ENCODE measurements at places on chromosomes 1 and 21.

DNA sequence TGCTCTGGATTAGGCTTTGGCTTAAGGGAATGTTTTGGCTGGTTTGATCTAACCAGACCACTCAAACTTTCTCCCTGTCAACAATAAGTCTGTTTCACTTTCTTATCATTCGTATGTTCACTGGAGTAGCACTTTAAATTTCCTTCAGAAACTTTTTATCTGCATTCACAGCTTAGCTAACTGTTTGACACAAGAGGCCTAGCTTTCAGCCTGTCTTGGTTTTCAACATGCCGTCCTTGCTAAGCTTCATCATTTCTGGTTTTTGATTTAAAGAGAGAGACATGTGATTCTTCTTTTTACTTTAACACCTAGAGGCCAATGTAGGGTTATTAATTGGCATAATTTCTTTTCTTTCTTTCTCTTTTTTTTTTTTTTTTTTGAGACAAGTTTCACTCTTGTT, 14.9 kb upstream of the CYB5R1 start:
- no peak for DNase-seq

DNA sequence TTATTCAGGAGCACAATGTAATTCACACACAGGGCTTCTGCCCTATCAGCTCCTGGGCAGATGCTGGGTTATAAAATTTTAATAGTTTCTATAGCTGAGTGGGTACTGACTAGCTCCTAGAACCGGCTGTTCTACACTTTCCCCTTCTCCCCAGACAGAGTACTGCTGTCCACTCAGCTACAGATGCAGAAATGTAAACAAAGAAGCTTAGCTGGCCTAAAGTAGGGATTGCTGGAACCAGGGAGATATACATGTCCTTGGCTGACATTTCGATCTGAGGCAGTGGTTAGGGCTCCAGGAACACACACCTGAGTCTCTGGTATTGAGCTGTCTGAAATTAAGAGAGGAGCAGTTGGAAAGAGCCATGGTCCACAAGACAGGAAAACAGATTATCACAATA, 211.5 kb upstream of the USP24 start:
- no peak for DNase-seq

DNA sequence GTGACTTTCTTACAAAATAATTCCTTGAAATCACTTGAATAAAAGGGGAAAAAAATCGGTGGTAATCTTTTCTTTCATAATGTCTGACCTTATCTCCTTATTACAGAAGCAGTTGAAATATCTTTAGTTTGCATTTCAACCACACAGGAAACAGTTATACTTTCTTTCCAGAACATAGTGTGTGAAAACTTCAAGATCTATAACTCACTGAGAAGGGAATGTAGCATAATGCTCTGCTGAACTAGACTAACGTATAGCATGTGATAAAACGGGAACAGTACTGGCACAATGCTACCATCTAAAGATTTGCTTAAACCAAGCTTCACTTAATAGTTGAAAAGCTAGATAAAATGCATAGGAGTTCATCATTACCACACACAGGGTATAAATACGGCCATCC, 45.0 kb downstream of the VAV3 start:
- DNase-seq = no peak

- no peak for DNase-seq
Measured at GRCh38 chr1:83500987-83501591, 497.8 kb downstream of the TTLL7 start.

- no peak for DNase-seq
Measured at GRCh38 chr1:239421811-239422210, 35.4 kb downstream of the CHRM3 start.

GRCh38 chr1:48061162-48062136, 64.3 kb upstream of the TRABD2B start:
- DNase-seq = peak; percentile 13

- no peak for DNase-seq
Measured at GRCh38 chr1:149993764-149994163, 16.8 kb downstream of the OTUD7B start.

- DNase-seq = no peak
Measured at GRCh38 chr1:246152986-246153431, 354.1 kb downstream of the SMYD3 start.

DNA sequence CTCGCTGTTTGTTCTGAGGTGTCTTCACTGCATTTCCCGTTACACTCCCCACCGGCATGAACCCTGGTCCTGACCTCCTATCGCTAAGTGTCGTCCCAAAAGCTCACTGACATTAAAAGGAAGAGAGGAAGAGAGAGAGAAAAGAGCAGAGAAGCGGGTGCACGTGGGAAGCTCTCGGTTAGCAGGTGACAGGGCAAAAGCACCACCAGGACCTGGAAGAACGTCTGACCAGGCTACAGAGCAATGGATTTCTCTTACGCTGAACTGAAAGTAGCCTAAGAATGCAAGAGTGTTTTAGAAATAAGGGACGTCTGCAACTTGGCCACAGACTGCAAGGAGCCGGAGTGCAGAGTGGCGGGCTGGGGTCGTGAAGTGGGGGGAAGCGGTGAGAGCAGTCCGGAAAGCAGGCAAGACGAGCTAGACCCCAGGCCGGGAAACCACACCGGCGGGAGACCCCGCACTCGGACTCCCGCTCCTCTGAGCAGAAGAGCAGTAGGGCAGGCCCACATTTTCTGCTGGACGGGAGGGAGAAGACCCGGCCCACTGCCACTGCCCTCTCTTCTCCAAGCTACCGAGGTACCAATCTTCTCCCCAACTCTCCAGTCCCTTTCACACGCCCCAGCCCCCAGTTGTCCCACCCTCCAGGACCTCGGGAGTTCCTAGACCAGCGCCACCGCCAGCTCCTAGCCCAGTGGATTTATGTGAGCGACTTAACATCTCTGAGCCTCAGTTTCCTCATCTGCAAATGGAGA, 8.3 kb upstream of the MPZL1 start:
- no peak for DNase-seq

DNA sequence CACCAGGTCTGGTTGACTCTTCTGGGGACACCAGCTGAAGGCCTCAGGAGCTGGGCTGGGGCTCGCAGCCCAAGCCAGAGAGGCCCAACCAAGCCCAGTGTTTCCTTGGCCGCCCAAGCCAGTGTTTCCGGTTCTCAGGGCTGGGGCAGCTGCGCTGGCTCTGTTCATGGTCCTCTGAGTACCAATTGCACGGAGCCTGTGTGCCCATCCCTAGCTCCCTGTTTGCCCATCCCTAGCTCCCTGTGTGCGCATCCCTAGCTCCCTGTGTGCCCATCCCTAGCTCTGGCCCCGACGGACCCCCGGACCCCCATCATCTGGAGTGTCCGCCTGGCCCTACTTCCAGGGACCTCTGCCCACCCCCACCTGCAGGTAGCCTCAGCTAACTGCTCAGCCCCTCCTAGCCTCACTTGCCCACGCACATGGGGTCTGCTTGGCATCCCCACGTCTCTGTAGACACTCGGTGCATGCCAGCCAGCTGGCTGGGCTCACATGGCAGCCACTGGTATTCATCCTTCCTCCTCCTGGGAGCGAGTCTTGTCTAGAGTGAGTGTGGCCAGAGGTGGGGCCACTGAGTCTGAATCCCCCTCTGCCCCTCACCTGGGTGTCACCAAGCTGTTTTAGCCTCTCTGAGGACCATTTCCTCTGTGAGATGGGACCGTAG, 64.0 kb downstream of the WNT9A start:
- DNase-seq = no peak

DNA sequence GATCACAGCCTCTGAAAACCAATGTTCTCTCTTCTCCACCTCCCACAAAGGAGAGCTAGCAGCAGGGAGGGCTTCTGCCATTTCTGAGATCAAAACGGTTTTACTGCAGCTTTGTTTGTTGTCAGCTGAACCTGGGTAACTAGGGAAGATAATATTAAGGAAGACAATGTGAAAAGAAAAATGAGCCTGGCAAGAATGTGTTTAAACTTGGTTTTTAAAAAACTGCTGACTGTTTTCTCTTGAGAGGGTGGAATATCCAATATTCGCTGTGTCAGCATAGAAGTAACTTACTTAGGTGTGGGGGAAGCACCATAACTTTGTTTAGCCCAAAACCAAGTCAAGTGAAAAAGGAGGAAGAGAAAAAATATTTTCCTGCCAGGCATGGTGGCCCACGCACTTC, 35.8 kb upstream of the TDRD10 start:
- no peak for DNase-seq

DNA sequence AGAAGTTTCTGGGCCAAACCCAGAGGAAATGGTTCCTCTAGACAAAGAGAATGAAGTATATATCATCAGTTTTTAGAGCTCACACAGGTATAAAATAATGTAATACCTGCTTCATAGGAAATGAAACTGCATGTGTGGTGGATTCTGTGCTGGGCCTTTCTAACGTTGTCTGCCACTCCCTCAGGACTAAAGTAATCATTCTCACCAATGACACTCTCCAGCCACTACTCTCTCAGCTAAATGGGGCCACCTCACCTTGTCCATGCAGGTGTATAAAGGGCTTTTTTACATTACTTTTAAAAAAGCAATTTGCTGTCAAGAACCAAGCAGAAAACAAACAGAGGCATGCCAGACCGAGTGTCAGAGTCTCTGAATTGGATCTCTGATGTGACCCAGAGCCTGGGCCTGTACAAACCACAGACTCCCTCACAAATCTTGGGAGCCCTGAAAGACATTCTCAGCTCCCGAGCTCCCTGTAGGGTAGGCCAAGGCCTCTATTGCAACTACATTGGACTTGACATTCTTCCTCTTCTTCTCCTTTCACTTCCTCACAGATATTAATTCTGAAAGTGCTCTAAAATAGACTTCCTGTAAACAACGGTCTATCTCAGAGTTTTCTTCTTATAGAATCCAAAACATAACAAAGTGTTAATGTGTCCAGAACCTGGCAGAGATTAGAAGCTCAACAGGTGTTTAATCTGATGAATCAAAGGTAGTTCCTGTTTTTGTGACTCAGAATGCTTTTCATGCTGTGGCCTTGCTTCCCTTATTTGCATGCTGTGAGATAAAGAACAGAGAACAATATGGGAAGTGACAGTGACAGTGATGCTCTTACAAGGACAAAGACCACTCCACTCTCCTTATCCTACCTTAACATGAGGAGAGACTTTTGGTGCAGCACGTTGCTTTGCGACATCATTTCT, 8.6 kb downstream of the AIM2 start:
- no peak for DNase-seq

- peak; percentile 33 for DNase-seq
Measured at GRCh38 chr1:77986810-77987209, 7.9 kb upstream of the FUBP1 start.

DNA sequence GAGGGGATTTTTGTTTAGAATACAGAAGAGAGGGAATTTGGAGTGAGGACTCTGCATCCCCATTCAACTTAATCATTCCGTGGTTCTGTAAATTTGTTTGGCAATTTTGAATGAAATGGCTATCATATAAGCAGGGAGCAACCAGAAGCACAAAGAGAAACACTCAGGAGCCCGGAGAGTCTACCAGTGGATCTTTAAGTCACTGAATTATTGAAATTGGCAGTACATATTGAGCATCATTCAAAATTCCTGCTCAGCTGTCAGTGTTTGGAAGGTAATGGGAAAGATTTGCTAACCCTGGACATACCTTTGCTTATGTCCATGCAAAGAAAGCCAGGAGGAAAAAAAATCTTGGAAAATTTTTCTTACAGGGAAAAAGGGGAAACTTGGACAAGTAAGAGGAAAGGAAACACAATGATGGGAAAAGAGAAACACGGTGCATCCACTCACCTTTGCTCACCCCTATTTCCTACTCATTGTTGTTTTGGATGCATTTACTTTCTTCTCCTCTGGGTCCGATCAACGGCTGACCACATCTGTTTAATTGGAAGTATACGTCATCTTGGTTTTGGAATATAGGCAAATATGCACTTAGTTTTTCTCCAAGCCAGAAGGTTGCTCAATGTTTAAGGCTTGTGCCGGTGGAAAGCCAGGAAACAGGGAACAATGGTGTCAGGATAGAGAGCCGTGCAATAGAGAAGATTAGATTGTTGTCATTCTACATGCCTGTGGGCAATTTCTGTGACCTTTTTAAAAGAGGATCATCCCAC, 243.0 kb upstream of the LYPLAL1 start:
- no peak for DNase-seq

- DNase-seq = no peak
Measured at GRCh38 chr1:41892301-41892781, 26.4 kb downstream of the HIVEP3 start.

GRCh38 chr1:218347336-218347722, 2.2 kb downstream of the TGFB2 start:
- DNase-seq = no peak

DNA sequence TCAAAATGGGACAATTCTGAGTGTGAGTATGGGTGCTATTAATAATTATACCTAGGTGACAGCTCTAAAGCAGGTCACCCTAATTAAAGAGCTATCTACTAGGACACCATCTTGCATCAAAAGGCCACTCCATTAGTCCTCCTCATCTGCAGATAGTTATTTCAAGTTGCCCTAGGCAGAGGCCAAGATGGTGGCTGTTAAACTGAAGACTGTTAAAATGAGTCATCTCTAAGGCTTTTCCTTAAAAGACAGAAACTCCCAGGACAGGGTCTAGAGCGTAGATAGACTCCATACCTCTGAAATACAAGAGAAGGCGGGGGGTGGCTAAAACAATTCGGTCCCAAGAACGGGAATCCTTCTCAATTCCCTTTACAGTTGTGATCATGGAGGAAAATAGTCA, 4.5 kb upstream of the ZNF697 start:
- DNase-seq = no peak

DNA sequence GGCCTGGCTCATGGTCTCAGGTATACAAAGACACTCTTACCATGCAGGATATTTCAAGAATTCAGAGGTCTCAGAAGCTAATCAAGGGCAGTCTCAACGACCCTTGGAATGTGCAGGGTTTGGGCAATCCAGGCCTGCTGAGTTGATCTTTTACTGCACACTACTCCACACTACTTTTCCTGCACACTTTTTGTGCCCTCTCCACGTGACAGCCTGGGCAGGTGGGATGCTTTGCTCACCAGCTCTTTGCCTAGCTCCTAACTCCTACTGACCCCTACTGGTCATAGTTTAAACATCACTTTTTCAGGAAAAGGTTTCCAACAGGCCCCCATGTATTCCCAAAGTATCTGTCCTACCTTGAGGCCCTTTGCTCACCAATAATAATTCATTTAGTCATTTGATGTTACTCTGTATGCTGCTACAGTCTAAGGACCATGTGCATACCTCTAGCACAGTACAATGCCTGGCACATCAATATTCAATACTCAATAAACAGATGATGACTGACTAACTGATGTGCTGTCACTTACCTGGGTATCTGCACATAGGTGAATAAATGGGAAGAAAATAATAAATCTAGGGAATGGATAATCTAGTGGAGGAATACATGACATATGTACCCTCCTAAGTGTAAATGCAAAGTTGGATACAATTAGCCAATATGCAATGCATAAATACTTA, 9.6 kb downstream of the DUSP23 start:
- no peak for DNase-seq

Data from stimulated activated CD4-positive, alpha-beta T cell treated with anti-CD3 and anti-CD28 coated beads, Interleukin-1b, Interleukin-23, amount 100 ng/mL, for 48 hours (primary cell).